NCI-H2171 treated with DMSO at 0.1 percent for 48 hours (cell line): ENCODE measurements at places on chromosomes 6 and 20.

GRCh38 chr20:50658804-50659380, 32.5 kb downstream of the RIPOR3 start:
- DNase-seq, result no peak

- DNase-seq, result no peak
Observed at GRCh38 chr20:49166534-49167449, 21.3 kb downstream of the STAU1 start.

DNA sequence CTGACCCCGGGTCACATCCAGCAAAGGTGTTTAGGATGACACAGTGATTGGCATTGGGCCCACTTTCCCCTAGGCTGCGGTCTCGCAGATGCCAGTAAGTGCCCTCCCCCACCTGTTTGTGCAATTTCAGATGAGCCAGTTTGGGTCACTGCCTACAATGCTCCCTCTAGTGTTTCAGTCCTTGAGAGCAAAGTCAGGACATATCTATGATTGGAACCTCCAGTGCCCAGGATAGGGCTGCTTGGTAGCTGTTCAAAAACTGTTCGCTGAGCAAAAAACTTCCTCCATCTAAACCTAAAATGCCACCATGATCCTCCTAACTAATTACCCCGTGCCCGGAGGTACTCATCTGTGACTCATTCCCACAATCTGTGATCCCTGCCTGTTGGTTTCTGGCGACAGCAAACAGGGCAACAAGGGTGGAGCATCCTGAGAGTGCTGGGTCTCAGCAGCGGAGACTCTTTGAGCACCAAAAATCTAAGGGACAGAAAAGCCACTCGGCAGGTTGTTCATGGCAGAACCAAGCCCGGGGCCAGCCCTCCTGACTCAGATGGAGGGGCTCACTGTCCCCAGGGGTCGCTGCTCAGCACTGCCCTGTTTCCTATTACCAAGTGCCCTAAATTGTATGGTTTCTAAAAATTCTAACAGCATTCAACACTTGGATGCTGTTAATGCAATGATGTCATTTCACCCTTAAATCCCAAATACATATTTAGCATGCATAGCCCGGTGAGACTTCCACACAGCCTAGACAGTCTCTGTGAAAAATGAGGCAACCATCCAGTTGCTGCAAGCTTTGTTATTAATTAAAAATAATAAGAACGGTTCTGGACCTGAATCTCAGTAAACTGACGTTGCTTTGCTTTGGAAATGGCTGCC, 5.0 kb downstream of the VSX1 start:
- peak; percentile 97 for DNase-seq

DNA sequence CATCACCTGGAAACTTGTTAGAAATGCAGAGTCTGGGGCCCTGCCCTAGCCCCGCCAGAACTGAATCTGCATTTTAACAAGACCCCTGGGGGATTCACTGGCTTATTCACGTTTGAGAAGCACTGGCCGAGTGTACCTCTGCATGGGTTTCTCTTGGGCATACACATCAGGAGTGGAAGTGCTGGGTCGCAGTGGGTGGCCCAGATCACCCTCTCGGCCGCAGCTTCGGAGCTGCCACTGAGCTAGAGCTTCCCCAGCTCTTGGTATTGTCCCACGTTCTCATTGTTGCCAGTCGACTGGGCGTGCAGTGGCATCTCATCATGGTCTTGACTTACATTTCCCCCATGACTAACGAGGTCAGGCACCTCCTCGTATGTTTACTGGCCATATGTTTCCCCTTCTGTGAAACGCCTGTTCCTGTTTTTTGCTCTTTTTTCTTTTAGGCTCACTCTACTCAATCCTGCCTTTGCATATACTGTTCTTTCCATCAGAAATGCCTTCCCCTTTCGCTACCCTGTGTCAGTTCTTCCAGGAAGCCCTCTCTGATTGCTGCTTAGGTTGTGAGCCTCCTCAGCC, 3.0 kb upstream of the DLGAP4 start:
- DNase-seq, result peak; percentile 73

DNA sequence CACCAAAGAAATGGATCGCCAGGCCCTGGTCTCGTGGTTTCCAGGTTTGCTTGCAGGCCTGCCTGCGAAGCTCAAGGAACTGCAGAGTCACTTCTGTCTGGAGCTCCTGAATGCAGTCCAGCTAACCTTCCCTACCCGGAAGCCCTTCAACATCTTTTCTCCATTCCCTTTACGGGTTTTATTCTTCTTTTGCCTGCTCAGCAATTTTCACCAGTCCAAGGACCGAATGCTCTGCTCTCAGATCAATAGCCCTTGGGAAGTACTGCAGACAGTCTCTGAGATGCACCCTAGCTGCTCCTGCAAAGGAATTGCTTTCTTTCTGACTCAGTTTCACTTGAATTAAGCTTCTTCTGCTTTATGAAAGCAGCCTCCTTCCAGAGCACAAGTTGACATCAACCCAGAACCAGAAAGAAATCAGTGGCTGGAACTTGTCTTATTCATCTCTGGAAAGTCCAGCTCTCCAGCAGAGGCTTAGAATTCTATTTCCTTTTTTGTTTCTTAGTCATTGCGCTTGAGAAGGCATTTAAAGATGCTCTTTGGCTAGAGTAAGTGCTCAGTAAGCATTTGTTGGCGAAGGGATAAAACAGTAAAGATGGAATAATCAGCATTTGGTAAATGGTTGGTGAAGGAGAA, 18.7 kb upstream of the YWHAB start:
- no peak for DNase-seq

GRCh38 chr20:9583151-9583550, 68.8 kb downstream of the LAMP5 start:
- DNase-seq, result no peak

DNA sequence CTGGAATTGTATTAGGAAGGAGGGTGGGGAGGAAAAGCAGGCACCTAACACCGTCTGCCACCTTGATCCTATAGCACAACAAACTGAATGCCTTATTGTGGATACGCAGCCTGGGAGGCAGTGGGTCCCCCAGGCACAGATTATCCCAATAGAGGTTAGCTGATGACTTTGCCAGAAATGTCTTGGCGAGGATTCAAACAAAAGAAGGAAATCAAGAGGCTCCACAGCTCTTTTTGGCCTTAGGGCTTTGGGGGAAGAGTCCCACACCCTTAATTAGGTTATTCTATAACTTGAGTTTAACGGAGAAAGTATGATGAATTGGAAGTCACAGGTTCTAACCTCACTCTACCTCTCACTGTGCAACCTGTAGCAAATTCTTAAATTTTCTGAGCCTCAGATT, 102.0 kb downstream of the MRPL14 start:
- no peak for DNase-seq

GRCh38 chr6:138113588-138114210, 6.5 kb upstream of the PERP start:
- DNase-seq, result no peak

DNA sequence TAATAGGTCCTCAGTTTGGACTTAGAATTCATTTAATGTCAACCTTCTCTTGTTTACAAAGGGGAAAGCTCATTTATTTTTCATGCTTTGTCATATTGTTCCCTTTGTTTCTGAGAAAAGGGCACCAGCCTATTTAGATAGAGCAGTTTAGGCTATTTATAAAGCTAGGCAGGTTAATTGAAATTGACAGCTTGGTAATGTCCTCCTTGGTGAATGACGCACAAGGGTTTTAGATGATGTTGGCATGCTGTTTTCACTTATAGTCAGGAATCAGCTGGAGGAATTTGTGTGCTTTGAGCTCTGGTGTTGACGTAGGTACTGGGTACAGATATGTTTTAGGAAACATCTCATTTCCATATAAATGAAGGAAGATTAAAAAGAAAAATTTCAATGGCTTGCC, 45.2 kb downstream of the BCKDHB start:
- no peak for DNase-seq

DNA sequence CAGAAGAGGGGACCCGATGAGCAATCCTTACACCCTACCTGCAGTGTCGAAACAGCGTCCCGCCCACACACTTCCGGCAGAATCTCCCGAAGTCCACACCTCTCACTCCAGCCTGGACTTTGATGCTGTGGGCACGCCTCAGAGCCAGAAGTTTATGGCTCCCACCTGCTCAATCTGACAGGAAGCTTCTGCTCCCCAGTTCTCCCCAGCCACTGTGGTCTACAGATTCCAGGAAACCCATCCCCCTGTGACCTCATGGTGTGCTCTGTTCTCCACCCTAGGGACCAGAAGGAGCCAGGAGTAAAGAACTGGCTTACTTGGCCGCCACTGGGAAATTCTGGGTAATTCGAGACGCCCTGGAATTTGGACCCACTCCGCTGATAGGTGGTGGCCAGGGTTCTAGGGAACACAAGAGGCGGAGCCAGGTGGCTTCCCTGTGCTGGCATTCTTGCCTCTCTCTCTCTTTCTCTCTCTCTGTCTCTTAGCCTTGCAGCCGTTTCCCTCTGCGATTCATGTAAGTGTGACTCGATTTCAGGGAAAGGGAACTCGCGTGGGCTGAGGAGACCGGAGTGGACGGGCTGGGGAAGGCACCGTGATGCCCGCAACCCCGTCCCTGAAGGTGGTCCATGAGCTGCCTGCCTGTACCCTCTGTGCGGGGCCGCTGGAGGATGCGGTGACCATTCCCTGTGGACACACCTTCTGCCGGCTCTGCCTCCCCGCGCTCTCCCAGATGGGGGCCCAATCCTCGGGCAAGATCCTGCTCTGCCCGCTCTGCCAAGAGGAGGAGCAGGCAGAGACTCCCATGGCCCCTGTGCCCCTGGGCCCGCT, at the start of gene TRIM15:
Gene TRIM15 (plus strand): TSS at position 457 of the 828 bp plus-strand sequence. CDS start 139 bp downstream, at position 596.
- DNase-seq, result no peak
